A172 (cell line): ENCODE measurements at places on chromosomes 7 and 10. TPM values are rescaled to one million over a fixed set of nuclear protein-coding genes. Genes with fewer than 3 reads are reported as not detected.
A peak's percentile ranks its signal among the peaks of the same experiment; 100 is the strongest.

DNA sequence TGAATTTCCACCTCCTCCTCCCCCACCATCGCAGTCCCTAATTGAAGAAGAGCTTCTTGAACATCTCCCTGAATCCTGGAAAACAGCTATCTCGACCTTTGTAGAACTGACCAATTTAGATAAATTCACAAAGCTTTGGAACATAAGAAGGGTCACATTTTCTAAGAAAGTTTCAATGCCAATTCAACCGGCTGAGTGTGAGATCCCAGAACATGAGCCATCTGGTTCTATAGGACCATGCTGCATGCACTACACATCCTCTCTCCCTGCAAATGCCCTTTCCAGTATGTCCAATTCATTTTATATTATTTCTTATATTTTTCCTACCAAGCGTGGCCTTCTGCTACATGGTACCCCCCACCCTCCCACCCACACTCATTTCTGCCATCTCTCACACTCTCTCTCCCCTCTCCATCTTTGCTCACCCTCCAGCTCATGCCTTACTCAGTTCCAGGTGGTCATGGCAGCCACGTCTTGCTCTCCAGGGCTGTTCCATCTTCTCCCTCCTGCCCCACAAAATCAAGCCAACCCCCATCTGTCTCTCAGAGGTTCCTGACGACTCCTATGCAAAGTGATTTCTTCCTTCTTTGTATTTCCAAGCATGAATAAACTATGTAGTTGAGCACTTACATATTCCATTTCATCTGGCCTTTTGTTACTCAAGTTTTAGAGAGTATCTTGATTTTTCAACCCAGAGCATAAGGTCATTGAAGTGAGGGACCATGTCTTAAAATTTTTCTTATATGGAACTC is 19.3 kb downstream of the FRMD4A start:
- DNase-seq: no peak

DNA sequence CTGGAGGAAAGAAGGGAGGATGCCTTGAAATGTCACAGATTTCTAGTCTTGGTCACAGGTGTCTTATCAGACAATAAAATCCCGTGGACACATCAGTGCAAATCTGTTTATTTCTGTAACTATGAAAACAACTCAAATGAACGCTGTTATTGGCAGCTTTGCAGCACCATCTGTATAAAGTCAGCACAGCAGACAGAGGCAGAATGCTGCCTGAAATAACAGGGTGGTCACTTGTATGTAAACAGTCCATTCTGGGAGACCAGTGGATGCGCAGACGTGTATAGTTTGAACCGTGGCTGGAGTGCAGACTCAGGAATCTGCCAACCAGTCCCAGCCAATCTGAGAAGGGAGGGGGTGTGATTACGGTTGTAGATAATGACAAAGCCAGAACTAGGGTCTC is 54.8 kb downstream of the SEC23IP start:
- no peak for DNase-seq

- DNase-seq: peak; percentile 92
Measured at GRCh38 chr7:92621026-92621540, 30.9 kb upstream of the FAM133B start.

DNA sequence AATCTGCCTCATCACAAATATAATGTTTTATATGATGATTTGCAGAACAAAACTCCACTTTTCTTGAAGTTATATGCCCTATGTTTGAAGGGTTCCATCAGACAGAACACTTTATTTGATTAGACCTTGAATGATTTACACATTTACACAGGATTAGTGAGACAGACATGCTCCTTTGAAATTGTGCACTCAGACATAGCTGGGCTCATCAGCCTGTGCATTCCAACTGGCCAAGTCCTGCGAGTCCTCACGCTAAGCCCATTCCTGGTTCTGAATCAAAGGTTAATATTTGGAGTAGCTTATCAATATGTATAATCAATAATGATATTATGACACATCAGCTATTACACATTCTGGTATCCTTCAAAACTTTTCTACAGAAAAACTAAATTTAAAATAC is 173.6 kb downstream of the MBL2 start:
- DNase-seq: no peak

GRCh38 chr7:121019018-121019417 is 30.5 kb downstream of the CPED1 start:
- peak; percentile 38 for DNase-seq

DNA sequence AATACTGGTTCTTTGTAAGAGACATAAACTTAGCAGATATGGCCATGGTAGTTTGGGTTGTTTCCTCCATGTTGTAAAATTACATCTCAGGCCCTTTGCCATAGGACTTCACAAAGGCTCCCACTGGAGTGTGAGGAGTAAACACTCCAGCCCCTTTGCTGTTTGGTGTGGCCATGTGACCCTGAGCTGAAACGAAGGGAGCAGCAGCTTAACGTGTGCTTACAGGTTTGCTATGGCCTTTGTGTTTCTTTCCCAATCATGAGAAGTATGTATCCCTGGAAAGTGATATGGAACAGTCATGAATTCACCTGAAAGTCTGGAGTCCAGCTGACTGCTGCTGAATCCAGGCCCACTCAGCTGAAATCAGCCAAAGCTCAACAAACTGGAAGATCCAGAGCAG is 23.8 kb upstream of the SFTPA1 start:
- DNase-seq: no peak

GRCh38 chr7:92963566-92963965 is 127.2 kb upstream of the CDK6 start:
- no peak for DNase-seq

The RHOBTB1 gene
- 44.4 and 57.2 TPM in 2 replicates for total RNA-seq

The THSD7A gene
- total RNA-seq: 0.21 and 0.89 TPM in 2 replicates

DNA sequence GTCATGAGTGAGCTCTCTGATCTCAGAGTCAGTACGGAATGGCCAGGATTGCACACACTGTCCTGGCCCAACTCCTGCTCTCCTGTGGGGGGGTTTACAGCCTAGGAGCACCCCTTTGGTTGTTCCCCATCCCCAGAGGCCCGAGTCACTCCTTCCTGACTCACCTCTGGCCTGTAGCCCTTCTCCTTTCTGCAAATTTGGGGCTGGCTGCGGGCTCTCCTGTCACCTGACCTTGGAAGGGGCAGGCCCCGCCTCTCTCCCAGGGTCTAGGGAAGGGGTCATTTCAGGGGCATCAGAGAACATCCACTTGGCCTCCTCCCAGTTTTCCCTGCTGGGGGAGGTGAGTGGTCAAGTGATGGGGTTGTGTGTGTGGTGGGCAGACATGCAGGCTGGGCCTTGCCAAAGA is 1.7 kb downstream of the NYAP1 start:
- DNase-seq: no peak

The TMEM130 gene
- 2.0 and 4.1 TPM in 2 replicates for total RNA-seq

- DNase-seq: no peak
Measured at GRCh38 chr7:5225616-5226290, 35.7 kb downstream of the WIPI2 start.

The MEST gene
- not detected in 2 replicates for total RNA-seq

- DNase-seq: no peak
Measured at GRCh38 chr10:58771863-58772262, 259.2 kb downstream of the BICC1 start.

The SPDYE9 gene
- not detected in 2 replicates for total RNA-seq
